GM23248 (cell line): ENCODE measurements at places on chromosomes 16 and 17.

DNA sequence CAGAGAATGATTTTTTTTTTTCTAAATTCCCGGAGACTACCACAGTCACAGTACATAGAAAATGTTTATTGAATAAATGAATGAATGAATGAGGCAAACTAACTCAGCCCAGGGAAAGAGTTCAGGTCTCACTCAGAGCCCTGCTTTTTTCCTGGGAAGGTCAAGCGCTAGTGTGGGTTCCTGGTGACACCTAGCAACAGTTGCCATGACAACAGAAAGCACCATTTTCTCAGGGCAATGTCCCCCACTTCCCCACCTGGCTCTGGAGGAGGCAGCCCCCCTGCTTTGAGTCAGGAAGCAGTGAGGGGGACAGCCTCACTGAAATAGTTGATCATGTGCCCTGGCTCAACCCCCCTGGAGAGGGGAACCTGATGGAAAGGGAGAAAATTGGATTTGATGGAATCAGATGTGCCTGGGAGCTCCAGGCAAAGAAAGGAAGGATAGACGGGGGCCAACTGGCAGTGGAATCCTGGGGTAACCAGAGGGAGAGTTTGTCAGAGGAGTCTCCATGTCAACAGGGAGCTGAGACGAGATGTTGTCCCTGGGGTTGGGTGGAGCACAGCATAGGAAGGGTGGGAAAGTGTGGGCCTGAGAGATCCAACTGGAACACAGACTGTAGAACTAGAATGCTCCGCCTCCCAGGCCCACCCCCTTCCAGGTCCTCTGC lies 242.2 kb upstream of the CCL2 start:
- no peak for DNase-seq

- DNase-seq = no peak
Measured at GRCh38 chr17:47072886-47073285, 93.8 kb upstream of the RPRML start.

GRCh38 chr17:2438823-2439222 lies 38.0 kb upstream of the MNT start:
- DNase-seq = peak; percentile 50

- DNase-seq = peak; percentile 47
Measured at GRCh38 chr17:4074831-4075495, 67.9 kb downstream of the ZZEF1 start.

- no peak for DNase-seq
Measured at GRCh38 chr17:79226037-79226436, 151.4 kb downstream of the ENGASE start.

DNA sequence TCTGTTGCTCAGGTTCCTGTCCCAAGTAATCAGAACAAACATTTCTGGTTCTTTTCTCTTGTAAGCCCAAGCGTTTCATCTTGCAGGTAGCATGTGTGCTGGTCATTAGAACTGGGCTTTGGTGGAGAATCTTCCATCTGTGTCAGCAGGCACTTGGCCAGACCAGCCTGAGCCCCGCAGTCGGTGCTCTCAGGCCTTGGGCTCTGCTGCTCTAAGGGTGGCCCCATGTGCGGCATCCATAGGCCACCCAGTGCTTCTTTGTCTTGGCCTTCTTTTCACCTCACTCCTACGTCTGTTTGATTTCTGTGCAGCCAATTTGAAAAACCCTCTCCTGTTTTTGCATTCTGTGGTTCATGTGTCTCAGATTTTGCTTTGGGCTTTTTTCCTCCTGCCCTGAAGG lies 51.6 kb downstream of the PLD6 start:
- DNase-seq = no peak

- DNase-seq = peak; percentile 80
Measured at GRCh38 chr16:64092271-64092670, 1029.6 kb downstream of the CDH11 start.

GRCh38 chr16:18792836-18793433 lies 2.8 kb upstream of the RPS15A start:
- DNase-seq = peak; percentile 26

GRCh38 chr17:63919311-63919723 lies 678 bp upstream of the GH1 start:
- DNase-seq = peak; percentile 72

DNA sequence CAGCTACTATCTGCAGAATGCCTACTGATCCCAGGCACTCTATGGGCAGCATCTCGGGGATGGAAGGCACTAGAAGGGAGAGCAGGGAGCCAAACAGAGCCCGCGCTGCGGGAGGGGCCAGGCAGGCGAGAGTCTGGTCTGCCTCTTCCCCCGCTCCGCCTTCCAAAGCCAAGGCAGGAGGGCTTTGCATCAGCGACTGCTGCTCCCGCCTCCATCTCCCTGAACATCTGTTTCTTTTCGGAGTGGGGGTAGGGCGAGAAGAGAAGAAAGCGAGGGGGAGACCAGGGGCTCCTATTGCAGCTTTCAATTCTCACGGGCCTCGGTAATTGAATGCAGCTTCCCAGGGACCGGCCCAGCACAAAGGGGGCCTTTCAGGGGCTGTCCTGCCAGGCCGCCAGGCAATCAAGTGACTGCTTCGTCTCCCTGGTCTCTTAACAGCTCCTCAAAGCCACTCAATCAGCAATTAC lies 31.4 kb upstream of the CDC42EP4 start:
- peak; percentile 90 for DNase-seq

DNA sequence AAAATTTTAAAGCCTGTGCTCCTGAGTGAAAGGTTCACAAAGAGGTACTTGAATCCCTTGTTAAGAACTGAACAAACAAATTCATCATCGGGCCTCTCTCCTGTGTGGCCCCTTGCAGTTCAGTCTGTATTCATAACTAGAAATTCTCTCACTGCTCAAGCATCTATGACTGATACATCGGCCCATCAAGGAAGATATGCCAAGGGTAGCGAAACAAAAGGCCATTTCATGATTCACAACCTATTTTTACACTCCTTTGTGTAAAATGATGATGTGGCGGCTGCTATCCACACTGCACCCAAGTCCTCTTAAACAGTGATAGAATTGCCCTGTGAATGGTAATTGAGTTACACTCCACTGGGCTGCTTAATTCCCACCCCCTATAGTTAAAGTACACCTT lies 204.6 kb downstream of the STX8 start:
- peak; percentile 96 for DNase-seq

- no peak for DNase-seq
Measured at GRCh38 chr17:40112718-40113109, 9.1 kb upstream of the MSL1 start.

DNA sequence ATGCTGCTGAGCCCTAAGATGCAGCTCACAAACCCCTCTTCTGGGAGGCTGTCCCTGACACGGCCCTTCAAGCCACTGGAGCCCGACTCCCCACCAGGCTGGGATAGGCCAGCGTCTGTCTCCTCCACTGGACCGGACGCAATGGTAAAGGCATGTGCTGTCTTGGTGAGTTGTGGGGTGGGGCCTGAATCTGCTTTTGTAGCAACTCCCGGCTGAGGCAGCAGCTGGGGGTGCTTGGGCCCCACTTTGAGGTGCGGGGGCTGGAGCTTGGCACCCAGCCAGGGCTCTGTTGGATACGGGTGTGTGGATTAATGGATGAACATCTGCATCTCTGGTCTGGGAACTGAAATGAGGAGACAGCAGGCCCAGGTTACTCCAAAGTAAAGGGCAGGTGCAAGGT lies 3.5 kb upstream of the NLRC3 start:
- DNase-seq = peak; percentile 34

DNA sequence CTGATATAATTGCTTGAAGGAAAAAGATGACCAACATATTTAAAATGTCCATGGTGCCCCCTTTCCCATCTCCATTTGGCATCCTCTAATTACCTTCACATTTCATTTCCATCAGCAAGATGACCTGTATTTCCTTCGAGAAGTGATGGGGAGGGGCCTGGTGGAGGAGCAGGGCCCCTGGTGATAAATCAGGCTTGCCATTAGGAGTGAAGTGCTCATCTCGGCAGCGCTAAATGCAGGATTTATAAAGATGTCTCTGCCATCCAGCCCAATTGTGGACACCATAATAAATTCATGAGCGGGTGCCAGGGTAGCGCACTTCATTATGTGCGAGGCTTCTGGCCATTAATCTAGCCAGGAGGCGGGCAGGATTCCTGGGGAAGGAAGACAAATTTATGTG lies 101.5 kb upstream of the IRX6 start:
- no peak for DNase-seq
